Natural killer cell treated with Interleukin-12 subunit alpha and Interleukin-12 subunit beta and Interleukin-15 and Interleukin-18, amount 100 ng/mL, for 72 hours (primary cell): ENCODE measurements at places on chromosomes 13 and 19. TPM values are rescaled to one million over a fixed set of nuclear protein-coding genes. Genes with fewer than 3 reads are reported as not detected.

DNA sequence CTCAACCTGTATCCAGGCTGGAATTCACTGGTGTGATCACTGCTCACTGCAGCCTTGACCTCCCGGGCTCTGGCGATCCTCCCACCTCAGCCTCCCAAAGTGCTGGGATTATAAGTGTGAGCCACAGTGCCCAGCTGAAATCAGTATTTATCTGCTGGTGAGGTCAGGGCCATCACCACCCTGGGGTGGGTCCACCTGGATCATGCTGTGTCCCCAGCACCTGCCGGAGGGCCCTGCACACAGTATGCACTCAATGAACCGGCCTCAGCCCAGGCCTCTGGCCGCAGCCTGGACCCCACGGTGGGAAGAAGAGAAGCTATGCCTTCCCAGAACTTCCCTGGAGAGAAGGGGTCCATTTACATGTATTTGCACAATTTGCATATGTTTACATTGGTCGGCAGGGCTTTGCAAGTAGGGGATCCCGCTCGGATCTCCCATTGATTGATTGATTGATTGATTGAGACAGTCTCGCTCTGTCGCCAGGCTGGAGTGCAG lies 2.6 kb upstream of the SLC5A5 start:
- peak overlapping the region; percentile 43 for H3K27ac ChIP-seq
- no peak for DNase-seq

- no peak for DNase-seq
- H3K4me1 ChIP-seq = peaks cover 40% of the 10 kb centered on the region
- H3K27ac ChIP-seq = peak overlapping the region; percentile 61
- peaks cover 44% of the 10 kb centered on the region for H3K36me3 ChIP-seq
- H3K27me3 ChIP-seq = no peaks in the 10 kb centered on the region
These were observed 87.9 kb downstream of the URI1 start for GRCh38 chr19:30029721-30030510.

GRCh38 chr19:2550431-2551171 lies 74.7 kb downstream of the GADD45B start:
- H3K4me1 ChIP-seq = peaks cover 23% of the 10 kb centered on the region
- peak overlapping the region; percentile 20 for H3K4me3 ChIP-seq
- H3K27me3 ChIP-seq = no peaks in the 10 kb centered on the region
- peak overlapping the region; percentile 64 for H3K27ac ChIP-seq
- DNase-seq = no peak
- no peaks in the 10 kb centered on the region for H3K36me3 ChIP-seq

The MIER2 gene
- 26.2 TPM for total RNA-seq

The TLE6 gene
- 1.8 TPM for total RNA-seq

The RFXAP gene
- total RNA-seq = 13.6 TPM
